ENCODE measurements at places on chromosomes 12 and 14.

GRCh38 chr14:68442828-68443629, 349.8 kb downstream of the ZFP36L1 start:
- no peak for DNase-seq

DNA sequence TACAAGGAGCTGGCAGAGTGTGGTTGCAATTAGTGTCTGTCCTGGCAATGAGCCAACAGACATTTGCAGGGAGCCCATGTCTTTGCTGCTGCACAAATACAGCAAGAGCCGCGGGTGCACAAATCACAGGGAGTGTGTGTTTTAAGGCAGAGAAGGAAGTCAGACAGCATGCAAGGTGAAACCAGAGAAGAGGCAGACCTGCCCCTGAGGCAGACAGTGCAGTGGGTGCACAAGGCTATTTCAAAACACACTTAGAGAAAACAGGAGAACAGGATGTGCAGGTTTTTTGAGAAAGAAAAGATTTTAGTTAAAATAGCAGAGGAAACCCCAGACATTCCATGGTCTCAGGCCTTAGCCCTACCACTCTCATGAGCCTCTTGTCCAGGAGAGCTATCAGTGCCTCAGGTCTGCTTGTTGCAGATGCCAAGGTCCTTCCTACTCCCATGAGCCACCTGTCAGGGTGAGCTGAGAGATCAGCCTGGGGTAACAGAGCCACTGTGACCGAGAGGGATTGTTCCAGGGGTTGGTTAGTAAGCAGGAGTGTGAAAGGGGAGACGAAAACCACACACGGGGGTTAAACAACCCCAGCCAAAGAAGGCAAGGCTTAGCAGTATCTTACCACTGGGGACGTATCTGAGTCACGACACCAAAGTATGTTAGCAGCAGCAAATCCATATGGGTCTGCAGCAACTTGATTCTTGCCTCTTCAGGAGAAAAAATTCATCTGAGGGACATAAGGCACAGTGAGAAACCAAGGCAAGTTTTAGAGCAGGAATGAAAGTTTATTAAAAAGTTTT, 78.1 kb downstream of the C14orf132 start:
- DNase-seq, result no peak

- no peak for DNase-seq
Observed at GRCh38 chr14:63896278-63896720, 43.5 kb downstream of the SYNE2 start.

DNA sequence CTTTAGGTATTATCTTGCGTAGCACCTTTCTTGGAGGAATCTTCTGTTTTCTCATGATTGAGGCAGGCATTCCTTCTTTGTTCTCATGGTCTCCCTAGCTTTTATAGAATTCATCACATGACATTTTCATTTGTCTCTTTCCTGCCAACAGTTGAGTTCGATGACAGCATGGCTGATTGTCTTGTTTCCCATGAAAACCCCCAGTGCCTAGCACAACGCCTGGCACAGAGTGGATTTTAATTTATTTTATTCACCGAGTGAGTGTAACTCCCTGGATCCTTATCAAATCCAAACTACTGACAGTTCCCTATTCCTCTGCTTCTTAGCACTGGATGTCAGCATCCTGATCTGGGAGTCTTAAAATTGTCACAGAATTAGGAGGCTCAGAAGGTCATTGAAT, 182.6 kb downstream of the SUDS3 start:
- DNase-seq, result no peak

GRCh38 chr14:89317051-89317691, 99.9 kb downstream of the FOXN3 start:
- DNase-seq, result no peak

DNA sequence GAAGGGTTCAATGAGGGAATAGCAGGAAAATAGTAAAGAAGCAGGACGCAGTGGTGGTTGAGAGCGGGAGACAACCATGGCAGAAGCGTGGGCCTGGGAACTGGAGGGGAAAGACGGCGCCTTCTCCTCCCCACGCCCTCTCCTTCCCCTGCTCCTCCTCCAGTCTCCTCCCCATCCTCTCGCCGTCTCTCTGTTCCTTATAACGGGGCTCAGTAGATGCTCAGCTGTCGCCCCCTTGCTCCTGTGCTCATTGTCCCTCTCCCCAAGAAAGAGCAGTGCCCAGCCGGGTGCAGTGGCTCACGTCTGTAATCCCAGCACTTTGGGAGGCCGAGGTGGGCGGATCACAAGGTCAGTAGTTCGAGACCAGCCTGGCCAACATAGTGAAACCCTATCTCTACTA, 142.0 kb downstream of the BCL11B start:
- DNase-seq, result no peak
